ENCODE measurements at places on chromosomes 5 and 9. TPM values are rescaled to one million over a fixed set of nuclear protein-coding genes. Genes with fewer than 3 reads are reported as not detected.
A peak's percentile ranks its signal among the peaks of the same experiment; 100 is the strongest.

The INSYN2B gene
- total RNA-seq, result 0.28 TPM

GRCh38 chr5:39503155-39503554 lies 78.4 kb upstream of the DAB2 start:
- H3K27me3 ChIP-seq, result peaks cover 6% of the 10 kb centered on the region
- H3K36me3 ChIP-seq, result no peaks in the 10 kb centered on the region
- H3K4me3 ChIP-seq, result no peak overlapping the region
- no peaks in the 10 kb centered on the region for H3K4me1 ChIP-seq
- H3K27ac ChIP-seq, result no peak overlapping the region
- DNase-seq, result no peak

GRCh38 chr5:170338933-170339779 lies 41.6 kb upstream of the LCP2 start:
- H3K27me3 ChIP-seq, result peaks cover 6% of the 10 kb centered on the region
- no peaks in the 10 kb centered on the region for H3K36me3 ChIP-seq
- no peak overlapping the region for H3K4me3 ChIP-seq
- DNase-seq, result peak; percentile 18

The KLHL9 gene
- 7.4 TPM for total RNA-seq

GRCh38 chr5:38104497-38105230 lies 153.7 kb upstream of the EGFLAM start:
- H3K27ac ChIP-seq, result no peak overlapping the region
- H3K36me3 ChIP-seq, result no peaks in the 10 kb centered on the region
- H3K4me3 ChIP-seq, result no peak overlapping the region
- no peaks in the 10 kb centered on the region for H3K27me3 ChIP-seq
- no peak for DNase-seq

- no peak overlapping the region for H3K27ac ChIP-seq
- H3K36me3 ChIP-seq, result no peaks in the 10 kb centered on the region
- no peaks in the 10 kb centered on the region for H3K4me1 ChIP-seq
- no peak for DNase-seq
- no peaks in the 10 kb centered on the region for H3K27me3 ChIP-seq
- H3K4me3 ChIP-seq, result no peak overlapping the region
Measured at GRCh38 chr5:172077664-172078425, 71.4 kb upstream of the FBXW11 start.

GRCh38 chr9:135552021-135552697 lies 6.2 kb downstream of the OBP2A start:
- H3K4me1 ChIP-seq, result no peaks in the 10 kb centered on the region
- DNase-seq, result no peak
- no peak overlapping the region for H3K4me3 ChIP-seq
- H3K27me3 ChIP-seq, result no peaks in the 10 kb centered on the region
- no peak overlapping the region for H3K27ac ChIP-seq

The CCNI2 gene
- total RNA-seq, result 0.49 TPM

GRCh38 chr5:72634444-72634843 lies 127.2 kb upstream of the ZNF366 start:
- DNase-seq, result no peak
- no peak overlapping the region for H3K4me3 ChIP-seq
- H3K27me3 ChIP-seq, result no peaks in the 10 kb centered on the region
- H3K27ac ChIP-seq, result no peak overlapping the region

The CNTRL gene
- 11.5 TPM for total RNA-seq

The ADAMTS2 gene
- 0.13 TPM for total RNA-seq

DNA sequence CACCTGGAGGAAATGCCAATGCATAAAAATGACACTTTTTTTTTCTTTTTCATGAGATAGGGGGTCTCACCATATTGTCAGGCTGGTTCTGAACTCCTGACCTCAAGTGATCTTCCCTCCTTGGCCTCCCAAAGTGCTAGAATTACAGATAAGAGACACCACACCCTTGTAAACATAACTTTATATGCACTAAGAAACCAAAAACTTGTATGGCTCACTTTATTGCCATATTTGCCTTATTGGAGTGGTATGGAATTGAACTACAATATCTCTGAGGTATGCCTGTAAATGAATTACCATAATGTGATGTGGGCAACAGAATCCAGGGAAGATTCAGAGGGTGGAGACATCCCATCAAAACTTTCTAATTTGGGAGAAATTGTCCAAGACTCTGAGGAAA lies 113.9 kb downstream of the UGCG start:
- H3K4me3 ChIP-seq, result no peak overlapping the region
- no peaks in the 10 kb centered on the region for H3K36me3 ChIP-seq
- peaks cover 27% of the 10 kb centered on the region for H3K4me1 ChIP-seq
- H3K27me3 ChIP-seq, result no peaks in the 10 kb centered on the region
- peak overlapping the region; percentile 99 for H3K27ac ChIP-seq
